ENCODE measurements at places on chromosomes 3 and 15. TPM values are rescaled to one million over a fixed set of nuclear protein-coding genes. Genes with fewer than 3 reads are reported as not detected.

Gene MITF
- 0.54 TPM for total RNA-seq

Gene FETUB
- total RNA-seq = not detected

Gene ANKUB1
- not detected for total RNA-seq

Gene RLBP1
- not detected for total RNA-seq

Gene MEX3B
- total RNA-seq = 1.00 TPM

Gene MCTP2
- total RNA-seq = 44.5 TPM

- no peak for DNase-seq
Observed at GRCh38 chr15:84594617-84595290, 6.1 kb upstream of the ZSCAN2 start.

DNA sequence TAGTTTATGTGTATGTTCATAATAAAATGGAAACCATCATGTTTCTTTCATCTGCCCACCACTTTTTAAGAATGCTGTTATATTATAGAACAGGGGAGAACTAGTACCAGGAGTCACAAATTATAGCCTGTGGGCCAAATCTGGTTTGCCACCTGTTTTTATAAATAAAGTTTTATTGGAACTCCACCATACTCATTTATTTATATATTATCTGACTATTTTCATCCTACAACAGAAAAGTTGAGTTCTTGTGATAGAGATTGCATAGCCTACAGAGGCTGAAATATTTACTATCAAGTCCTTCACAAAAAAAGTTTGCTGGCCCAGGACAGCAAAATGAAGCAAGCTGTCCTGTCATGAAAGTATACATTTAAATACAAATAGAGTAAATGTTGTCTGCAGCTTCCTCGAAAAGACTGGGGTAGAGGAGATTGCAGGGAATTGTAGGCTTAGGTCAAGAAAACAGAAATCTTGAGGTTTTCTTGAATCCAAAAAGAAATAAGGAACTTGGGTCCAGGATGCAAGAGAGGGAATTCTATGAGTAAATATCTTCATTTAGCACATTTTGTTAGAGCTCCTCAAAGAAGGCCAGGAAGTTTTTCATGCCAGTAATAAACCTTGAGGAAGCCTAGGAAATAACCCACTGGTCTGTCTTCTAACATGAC lies 41.1 kb downstream of the FILIP1L start:
- no peak for DNase-seq

GRCh38 chr3:177606891-177607290 lies 409.6 kb upstream of the TBL1XR1 start:
- DNase-seq = no peak

DNA sequence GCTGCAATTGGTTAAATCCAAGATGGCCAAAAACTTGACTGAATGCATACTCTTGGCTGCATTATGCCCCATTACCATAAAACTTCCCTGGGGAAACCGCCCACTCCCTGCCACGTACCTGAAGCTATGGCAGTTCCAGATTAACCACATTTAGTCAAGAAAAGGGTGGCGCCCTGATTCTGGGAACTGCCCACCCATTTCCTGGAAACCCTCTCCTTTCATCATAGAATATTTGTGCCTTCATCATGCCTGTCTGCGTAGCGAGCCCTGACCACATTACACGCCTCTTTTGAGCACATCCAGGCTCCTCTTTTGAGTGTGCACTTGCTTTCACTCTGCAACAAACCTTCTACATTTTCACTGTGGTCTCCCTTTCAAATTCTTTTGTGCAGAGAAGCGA lies 5.2 kb downstream of the LINS1 start:
- DNase-seq = peak; percentile 94

- DNase-seq = no peak
Observed at GRCh38 chr3:75001330-75001729, 386.9 kb upstream of the CNTN3 start.

DNA sequence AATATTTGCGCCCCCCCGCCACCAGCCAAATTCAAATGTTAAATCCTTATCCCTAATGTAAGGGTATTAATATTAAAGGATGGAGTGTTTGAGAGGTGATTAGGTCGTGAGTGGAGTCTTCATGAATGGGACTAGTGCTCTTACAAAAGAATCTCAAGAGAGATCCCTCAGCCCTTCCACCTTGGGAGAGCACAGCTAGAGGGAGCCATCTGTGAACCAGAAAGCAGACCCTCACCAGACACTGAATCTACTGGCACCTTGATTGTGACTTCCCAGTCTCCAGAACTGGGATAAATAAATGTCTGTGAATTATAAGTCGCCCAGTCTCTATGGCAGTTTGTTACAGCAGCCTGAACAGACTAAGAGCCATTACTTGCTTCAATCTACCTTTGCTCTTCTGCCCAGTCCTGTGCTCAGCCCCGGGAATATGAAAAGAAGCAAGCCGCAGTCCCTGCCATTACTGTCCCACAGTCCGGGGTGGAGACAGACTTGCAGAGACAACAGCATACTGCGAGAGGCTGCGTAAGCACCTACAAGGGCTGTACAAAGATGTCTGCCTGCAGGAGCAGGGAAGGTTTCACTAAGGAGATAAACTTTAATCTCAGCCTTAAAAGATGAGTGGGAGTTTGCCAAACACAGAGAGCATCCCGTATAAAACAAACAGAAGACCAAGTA lies 110.7 kb upstream of the TMCO5A start:
- no peak for DNase-seq

- DNase-seq = no peak
Observed at GRCh38 chr3:81485444-81485865, 276.0 kb downstream of the GBE1 start.

DNA sequence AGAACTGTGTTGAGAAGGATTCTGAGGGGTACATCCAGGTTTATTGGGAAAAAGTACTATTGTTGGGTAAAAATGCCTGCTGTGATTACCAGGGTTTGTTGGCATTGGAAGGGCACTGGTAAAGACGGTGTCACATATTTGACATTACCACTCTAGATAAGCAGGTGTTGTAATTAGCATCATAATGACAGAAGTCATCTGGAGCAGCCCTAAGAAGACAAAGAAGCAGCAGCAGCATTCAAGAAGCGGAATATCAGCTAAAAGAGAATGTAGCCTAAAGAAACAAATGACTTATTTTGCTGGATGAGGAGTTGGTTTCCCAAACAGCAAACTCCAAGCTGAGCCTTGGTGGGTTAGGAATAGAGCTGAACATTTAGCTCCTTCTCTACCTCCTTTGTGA lies 30.5 kb upstream of the ZFAND6 start:
- DNase-seq = no peak

GRCh38 chr3:122665226-122665786 lies 15.3 kb upstream of the PARP14 start:
- DNase-seq = no peak

GRCh38 chr3:80190051-80190450 lies 422.3 kb upstream of the ROBO1 start:
- DNase-seq = no peak

DNA sequence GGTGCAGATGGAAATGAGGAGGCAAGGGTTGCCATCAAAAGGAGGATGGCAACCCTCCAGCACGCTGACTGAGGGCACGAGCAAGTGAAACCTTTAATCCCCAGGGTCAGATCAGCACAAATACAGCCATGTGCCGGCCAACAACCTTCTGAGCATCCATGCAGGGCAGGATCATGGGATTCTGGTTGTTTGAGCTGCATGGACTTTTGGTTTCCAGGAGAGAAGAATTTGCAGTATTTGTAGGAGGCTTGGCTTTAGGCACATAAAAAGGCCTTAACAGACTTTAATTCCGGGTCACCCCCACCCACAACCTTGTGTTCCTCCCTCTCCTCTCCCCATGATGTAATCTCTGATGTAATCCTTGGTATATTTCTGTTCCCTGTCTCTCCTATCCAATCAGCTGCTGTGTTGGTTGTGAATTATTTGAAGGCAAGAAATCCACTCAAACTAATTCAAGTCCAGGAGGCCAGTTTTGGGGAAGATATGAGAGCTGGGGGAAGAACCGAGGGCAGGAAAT lies 254.3 kb downstream of the SHQ1 start:
- DNase-seq = no peak

- DNase-seq = peak; percentile 81
Observed at GRCh38 chr3:47164007-47164881, at the start of gene SETD2. SETD2 (minus strand) TSS chr3:47164113; CDS start chr3:47163924, 189 bp downstream.

GRCh38 chr15:101048581-101049030 lies 129.4 kb downstream of the LRRK1 start:
- DNase-seq = no peak
